ENCODE measurements at places on chromosomes 4 and X. TPM values are rescaled to one million over a fixed set of nuclear protein-coding genes. Genes with fewer than 3 reads are reported as not detected.

The MTMR8 gene
- total RNA-seq = 2.8 TPM

The HMGN5 gene
- total RNA-seq = 1.9 TPM

DNA sequence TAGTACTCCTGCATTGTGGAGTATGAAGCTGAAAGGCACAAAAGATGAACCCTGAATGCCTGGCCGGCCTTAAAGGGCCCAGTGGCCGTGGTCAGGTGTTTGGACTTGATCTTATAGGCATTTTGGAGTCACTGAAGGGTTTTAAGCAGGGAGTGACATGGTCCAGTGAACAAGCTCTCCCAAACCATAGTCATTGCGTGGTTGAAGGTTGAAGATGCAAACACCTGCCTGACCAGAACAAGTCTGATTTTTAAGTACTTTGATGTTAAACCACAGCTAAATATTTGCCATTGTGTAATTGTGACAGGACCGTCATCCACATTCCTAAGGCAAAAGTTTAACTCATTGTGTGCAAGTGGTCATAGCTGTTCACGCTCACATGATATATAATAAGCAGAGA, 3.3 kb downstream of the STK32B start:
- no peaks in the 10 kb centered on the region for H3K27me3 ChIP-seq
- H3K36me3 ChIP-seq = no peaks in the 10 kb centered on the region
- peak overlapping the region; percentile 88 for H3K27ac ChIP-seq

GRCh38 chrX:98067611-98068010, 1183.9 kb downstream of the RPA4 start:
- H3K36me3 ChIP-seq = no peaks in the 10 kb centered on the region
- H3K4me3 ChIP-seq = no peak overlapping the region
- 0 out of 2 replicates have a peak, but pooled peaks cover 3% of the 10 kb centered on the region for H3K4me1 ChIP-seq
- no peak for DNase-seq
- H3K27me3 ChIP-seq = no peaks in the 10 kb centered on the region

The FAM184B gene
- total RNA-seq = not detected

GRCh38 chr4:14726877-14727361, 275.4 kb upstream of the CPEB2 start:
- H3K4me1 ChIP-seq = no peaks in the 10 kb centered on the region
- no peaks in the 10 kb centered on the region for H3K27me3 ChIP-seq
- DNase-seq = no peak
- H3K36me3 ChIP-seq = no peaks in the 10 kb centered on the region
- H3K4me3 ChIP-seq = no peak overlapping the region
- no peak overlapping the region for H3K27ac ChIP-seq

DNA sequence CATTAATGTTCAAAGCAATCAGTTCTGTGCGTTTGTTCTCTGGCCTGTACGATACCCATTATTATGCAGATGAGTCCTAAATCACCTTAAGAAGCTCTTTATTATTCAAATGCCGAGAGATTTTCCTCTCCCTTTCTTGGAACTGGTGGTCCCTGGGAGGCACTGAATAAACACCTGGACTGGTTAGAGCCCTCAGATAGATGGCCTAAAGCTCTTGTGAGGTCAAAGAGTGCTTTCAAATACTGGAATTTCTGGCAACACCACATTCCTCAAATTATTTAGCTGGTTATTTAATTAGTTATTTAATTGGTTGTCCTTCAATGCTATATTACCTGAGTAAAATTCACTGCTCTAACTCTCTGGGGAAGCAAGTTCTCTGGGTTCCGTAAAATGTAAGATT, 3.0 kb downstream of the ARHGEF38 start:
- H3K4me1 ChIP-seq = peaks cover 41% of the 10 kb centered on the region
- H3K4me3 ChIP-seq = no peak overlapping the region
- no peaks in the 10 kb centered on the region for H3K27me3 ChIP-seq
- H3K27ac ChIP-seq = peak overlapping the region; percentile 55
- peak; percentile 25 for DNase-seq

- DNase-seq = no peak
- H3K4me3 ChIP-seq = no peak overlapping the region
- no peak overlapping the region for H3K27ac ChIP-seq
- no peaks in the 10 kb centered on the region for H3K4me1 ChIP-seq
- no peaks in the 10 kb centered on the region for H3K27me3 ChIP-seq
Measured at GRCh38 chr4:61485056-61485455, 284.9 kb downstream of the ADGRL3 start.

The CSN2 gene
- total RNA-seq = not detected

Data from Caco-2 (cell line).